ELR (cell line): ENCODE measurements at places on chromosomes 1 and 21.

DNA sequence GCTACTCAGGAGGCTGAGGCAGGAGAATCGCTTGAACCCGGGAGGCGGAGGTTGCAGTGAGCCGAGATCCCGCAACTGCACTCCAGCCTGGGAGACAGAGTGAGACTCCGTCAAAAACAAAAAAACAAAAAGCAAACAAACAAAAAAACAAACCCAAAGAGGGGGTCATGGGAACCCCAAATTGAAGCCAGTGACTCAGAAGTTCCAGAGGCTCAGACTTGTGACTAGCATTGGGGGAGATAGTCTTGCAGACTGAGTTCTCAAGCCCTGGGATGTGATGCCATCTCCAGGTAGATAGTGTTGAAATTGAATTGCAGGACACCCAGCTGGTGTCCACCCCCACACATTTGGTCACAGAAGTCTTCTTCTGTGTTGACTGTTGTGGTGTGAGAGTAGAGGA, 24.9 kb upstream of the ENO1 start:
- peak; percentile 46 for DNase-seq

- DNase-seq, result no peak
Observed at GRCh38 chr1:109762039-109762585, 1.6 kb downstream of the EPS8L3 start.

DNA sequence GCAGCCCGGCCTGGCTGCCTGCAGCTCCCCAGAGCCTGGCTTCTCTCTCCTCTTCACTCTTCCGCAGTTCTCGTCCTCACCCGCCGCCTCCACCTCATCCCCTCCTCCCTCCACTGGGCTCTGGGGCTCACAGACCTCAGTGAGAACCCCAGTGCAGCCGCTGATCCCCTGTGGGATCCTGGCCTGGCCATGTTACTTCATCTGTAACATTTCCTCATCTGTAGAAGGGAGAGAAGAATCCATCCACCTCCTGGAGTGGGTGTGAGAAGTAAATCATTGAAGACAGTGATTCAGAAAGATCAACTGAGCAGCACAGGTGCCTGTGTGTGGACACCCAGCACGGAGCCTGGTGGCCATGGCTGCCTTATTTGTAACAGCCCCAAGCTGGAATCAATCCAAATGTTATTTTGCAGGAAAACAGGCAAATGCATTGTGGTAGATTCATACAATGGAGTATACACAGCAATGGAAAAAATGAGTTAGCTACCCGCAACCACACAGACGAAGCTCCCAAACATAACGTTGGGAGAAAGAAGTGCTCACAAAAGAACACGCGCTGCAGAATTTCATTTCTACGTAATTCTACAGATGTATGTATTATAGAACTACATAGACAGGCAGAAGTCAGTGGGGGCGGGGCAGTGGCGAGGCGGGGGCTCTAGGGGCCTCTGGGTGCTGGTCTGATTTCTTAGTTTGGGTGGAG, 8.7 kb downstream of the LAPTM5 start:
- DNase-seq, result no peak

DNA sequence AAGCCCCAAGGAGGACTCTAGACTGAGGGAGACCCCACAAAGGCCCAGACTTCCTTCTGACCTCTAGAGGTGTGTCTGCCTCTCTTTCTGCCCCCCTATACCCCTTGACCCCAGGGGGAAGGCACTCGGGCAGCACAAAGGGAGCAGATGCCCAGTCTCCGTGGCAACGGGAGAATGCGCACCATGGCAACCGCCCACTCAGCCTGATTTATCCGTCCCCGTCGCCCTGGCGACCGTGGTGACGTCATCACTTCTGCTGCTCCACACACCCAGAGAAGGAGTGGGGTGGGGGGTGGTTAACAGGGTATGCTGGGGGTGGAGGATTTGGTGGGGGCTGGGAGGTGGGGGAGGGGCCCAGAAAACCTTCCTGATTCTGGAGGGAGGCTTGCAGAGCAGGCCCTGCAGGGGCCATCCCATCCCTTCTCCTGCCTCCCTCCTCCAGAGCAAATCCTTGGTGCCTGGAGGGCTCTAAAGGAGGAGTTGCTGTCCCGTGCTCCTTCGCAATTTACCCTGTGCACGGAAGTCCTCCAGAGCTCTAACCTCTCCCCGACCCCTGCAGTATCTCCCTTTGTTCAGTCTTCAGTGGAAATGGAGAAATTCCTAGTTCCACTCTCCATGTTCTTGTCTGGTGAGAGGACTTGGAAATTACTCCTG, 6.3 kb downstream of the CELF3 start:
- DNase-seq, result peak; percentile 50

GRCh38 chr1:180186831-180187230, 32.2 kb downstream of the QSOX1 start:
- peak; percentile 34 for DNase-seq

DNA sequence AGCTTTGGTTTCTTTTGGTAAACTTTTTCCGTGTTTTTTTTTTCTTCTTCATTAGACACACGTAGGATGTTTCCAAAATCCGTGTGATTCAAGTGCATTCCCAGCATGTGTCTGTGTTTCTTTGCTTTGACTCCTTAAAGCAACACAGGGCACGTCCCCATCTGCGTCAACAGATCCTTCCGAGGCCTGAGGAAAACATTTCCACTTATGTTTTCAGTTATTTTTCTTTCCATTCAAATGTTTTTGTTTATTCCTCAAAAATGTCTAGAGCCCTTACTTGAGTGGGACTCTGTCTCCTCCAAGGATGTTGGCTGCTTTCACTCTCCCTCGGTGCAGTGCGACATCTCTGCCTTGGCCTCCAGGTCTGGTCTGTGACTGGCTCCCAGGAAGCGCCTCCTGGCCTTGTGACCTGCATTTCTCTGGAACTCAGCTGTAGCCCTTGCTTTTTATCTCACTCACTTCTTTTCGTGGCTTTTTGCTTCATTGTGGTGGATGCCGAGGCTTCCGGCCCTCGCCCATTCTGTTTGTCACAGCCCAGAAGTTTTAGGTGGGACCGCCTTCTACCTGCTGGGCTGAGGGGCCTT, 31.3 kb upstream of the SLC19A1 start:
- no peak for DNase-seq

GRCh38 chr1:69794831-69795230, 227.1 kb downstream of the LRRC7 start:
- peak; percentile 22 for DNase-seq

- DNase-seq, result peak; percentile 63
Observed at GRCh38 chr1:182781841-182782586, 7.6 kb upstream of the NPL start.

DNA sequence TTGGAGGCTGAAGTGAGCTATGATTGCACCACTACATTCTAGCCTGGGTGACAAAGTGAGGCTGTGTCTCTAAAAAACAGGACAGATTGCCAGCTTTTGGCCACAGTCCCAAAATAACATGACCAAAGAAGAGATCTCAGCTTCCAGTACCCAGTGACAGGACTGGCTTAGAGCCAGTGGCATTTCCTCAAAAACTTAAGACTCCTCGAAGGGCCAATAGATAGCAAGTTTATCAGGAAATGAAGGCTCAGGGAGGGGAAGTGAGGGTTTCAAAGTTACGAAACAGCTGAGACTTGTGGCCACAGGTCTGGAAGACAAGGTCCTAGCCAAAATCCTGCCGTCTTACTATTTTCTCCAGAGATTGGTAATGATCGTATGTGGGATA, 6.3 kb upstream of the TMEM39B start:
- DNase-seq, result peak; percentile 62

GRCh38 chr1:227790034-227790400, 25.5 kb upstream of the PRSS38 start:
- DNase-seq, result no peak

- peak; percentile 85 for DNase-seq
Observed at GRCh38 chr1:56456435-56457101, 122.8 kb downstream of the PLPP3 start.

GRCh38 chr1:9422911-9423505, 116.3 kb upstream of the SLC25A33 start:
- no peak for DNase-seq

DNA sequence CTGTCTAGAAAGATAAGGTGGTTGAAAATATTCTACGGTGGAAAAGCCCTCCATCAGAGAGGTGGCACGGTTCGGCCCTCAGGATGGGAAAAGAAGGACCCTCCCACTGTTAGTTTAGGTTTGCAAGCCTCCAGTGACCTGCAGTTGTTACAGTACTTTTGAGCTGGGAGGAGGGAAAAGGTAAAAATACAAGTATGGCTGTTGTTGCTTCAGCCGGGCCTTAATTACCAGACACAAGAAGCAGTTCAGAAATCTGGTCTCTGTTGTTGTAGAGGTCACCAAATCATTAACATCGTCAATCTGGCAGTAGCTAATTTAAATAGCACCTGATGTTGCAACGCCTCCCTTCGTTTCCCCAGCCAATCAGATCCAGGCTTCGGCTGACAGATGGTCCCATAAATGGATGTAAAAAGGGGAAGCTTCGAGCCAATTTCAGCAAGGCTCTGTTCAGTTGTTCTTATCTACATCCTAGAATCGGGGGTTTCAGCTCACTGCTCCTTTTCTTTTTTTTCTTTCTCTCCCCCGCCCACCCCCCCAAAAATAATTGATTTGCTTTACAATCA, at the start of gene ELAVL4:
Gene ELAVL4, plus strand, starts transcription at position 424 of the 563 bp plus-strand sequence. CDS start 270 bp downstream, outside the sequence.
- no peak for DNase-seq

- no peak for DNase-seq
Observed at GRCh38 chr1:15277933-15278332, 30.9 kb downstream of the FHAD1 start.

DNA sequence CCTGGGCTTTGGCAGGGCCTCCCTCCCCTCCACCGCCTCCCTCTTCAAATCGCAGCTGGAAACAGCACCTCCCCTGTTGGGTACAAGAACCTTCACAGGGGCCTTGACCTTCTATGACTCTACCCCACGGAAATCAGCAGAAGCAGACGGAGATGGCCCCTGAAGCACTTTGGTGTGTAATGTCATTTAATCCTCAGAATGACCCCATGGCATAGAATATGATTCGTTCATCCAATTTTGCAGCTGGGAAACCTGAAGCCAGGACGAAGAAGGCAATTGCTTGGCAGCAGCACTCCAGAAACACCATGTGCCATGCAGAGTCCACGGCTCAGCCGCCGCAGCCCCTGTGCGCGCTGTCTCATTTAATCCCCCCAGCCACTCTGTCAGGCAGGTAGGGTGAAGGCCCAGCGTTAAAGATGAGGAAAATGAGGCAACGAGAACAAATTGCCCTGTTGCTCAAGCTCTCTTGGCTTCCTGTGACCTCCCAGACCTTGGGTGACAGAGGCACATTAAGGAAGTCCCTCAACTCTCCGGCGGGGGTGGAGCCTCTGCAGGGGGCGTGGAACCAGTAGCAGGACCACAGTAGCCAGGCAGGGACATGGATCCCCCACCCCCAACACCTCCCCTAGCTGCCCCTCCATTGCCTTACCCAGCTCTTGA, 25.8 kb upstream of the LAPTM5 start:
- DNase-seq, result no peak

DNA sequence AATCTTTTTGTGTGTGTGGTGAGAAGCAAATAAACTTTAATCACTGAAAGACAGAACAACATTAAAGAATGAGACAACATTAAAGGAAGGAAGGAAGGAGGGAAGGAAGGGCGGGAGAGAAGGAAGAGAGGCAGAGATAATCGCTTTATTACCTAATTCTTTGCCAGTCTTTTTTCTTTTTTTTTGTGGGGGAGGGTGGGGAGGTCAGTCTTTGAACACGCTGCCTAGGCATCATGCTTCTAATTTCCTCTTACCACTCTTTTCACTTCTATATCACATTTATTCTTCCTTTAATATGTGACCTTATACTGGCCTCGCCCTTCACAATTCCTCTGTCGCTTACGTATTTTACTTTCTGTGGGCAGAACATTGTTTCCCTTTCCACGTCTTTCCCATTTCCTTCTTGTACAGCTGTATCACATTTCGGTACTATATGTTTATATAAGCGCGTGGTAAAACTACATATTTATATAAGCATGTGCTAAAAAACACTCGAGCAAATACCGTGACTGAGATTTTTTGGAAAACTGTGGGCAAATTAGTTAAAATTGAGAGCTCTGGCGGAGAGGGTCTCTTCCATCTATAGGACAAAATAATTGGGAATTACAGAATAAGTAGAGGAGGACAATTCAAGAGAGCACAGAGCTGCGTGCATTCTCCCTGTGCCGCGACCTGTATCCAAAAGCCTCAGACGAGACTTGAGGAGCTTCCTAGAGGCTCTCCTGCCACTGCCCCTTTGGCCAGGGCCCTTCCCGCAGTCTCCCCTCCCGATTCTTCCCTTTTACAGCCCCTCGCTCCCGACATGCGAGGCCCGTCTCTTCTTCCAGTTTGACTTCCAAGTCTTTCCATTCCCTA, 823 bp upstream of the PRKAA2 start:
- DNase-seq, result peak; percentile 42

DNA sequence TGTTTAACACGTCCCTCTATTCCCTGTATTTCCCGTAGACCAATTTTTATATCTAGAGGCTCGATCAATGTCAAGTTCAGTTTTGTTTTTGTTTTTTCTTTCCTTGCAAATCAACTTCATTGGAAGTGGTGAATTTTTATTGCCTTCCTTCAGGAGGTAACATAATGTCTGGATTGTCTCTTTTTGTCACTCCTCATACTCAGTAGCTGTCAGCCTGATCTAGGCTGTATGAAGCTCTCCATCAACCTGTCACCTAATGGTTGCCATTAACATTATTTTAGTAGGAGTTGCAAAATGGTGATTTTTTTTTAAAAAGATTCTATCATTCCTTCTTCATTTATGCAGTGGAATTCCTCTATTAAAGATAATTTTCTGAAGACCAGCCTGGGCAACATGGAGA, 49.7 kb upstream of the KIF26B start:
- DNase-seq, result no peak

- DNase-seq, result no peak
Observed at GRCh38 chr1:183226963-183227362, 40.9 kb downstream of the LAMC2 start.

DNA sequence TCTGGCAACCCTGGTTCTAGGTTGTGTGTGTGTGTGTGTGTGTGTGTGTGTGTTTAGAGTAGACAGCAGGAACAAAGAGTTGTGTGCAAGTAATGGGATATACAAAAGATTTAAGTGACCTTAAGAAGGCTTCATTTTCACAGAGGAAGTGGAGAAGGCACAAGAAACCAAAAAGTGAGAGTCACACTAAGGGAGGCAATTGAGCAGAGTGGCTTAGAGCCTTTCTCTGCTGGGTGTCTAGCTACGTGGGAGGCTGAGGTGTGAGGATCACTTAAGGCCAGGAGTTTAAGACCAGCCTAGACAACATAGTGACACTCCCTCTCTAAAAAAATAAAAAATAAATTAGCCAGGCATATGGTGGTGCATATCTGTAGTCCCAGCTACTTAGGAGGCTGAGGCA, 44.4 kb upstream of the HAO2 start:
- DNase-seq, result no peak

DNA sequence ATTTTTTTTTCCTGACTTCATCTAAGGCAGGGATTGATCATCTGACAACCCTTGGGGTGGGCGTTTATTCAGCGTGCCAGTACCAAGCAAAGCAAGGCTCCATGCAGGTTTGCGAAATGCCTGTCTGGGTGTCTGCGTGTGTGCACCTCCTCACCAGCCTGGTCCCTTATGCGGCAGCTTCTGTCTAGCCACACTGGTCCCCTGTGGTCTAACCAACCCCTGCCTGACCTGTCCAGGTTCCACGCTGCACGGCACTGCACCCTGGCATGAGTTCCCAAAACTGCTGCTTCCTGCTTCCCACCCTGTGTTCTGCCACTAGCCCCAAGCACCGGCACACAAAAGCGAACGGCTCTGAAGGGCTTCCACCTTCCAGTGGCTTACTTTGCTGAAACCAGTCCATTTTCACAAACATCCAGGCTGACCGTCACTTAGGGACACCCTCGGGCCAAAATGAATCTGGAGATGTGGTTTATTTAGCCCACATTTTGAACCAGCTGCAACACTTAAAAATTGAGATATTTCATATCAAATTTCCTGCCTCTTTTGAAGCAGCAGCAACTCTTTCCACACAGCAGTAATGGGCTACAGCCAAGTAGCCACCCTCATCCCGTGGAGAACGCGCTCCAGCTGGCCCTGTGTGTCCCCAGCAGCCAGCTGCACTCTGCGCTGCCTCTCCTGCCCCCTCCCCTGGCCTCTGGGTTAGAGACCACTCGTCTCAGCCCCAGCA, 55.7 kb downstream of the HLCS start:
- DNase-seq, result peak; percentile 1
